Epithelial cell of proximal tubule (primary cell): ENCODE measurements at places on chromosomes 2 and 18. TPM values are rescaled to one million over a fixed set of nuclear protein-coding genes. Genes with fewer than 3 reads are reported as not detected.

- DNase-seq = no peak
Measured at GRCh38 chr2:219299372-219299760, 9.8 kb downstream of the PTPRN start.

DNA sequence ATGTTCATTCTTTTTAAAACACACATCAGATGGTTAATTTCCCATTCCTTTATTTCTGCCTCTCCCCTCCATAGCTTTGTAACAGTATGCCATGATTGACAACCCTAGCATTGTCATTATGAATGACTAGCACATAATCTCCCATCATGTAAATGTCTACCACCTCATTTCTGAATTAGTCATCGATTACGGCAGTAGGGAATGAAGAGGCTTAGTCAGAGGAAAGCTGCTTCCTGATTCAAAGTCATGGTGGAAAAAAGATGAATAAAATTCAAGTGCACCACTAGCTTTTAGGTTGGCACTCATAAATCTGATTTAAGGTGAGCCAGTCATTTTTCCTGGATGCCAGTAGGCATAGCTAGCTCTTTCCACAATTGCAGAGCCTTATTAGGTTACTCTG lies 19.1 kb upstream of the ACMSD start:
- DNase-seq = peak; percentile 54

DNA sequence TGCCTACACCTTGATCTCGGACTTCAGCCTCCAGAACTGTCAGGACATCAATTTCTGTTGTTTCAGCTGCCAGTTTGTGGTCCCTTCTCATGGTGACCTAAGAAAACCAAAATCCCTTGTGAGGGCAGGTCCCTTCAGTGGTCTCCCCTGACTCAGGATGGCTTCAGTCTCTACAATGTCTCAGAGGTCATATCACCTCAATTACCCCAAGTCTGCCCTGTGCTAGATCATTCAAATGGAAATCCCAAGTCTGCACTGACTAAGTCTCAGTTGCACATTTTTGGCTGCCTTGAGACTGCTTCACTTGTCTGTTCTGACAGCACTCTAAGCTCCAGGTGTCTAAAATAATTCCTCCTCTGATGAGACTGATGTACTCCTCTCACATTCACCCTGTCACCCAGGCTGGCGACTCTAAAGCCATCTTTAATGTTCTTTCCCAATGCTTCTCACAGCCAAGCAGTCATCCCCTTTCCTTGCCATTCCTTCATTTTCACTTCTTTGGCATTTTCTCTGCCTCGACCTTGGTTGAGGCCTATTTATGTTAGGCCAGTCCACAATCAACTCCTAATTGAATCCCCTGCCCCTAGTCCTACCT lies 470.8 kb downstream of the DLGAP1 start:
- no peak for DNase-seq

GRCh38 chr2:160679686-160680085 lies 186.1 kb upstream of the RBMS1 start:
- no peak for DNase-seq

DNA sequence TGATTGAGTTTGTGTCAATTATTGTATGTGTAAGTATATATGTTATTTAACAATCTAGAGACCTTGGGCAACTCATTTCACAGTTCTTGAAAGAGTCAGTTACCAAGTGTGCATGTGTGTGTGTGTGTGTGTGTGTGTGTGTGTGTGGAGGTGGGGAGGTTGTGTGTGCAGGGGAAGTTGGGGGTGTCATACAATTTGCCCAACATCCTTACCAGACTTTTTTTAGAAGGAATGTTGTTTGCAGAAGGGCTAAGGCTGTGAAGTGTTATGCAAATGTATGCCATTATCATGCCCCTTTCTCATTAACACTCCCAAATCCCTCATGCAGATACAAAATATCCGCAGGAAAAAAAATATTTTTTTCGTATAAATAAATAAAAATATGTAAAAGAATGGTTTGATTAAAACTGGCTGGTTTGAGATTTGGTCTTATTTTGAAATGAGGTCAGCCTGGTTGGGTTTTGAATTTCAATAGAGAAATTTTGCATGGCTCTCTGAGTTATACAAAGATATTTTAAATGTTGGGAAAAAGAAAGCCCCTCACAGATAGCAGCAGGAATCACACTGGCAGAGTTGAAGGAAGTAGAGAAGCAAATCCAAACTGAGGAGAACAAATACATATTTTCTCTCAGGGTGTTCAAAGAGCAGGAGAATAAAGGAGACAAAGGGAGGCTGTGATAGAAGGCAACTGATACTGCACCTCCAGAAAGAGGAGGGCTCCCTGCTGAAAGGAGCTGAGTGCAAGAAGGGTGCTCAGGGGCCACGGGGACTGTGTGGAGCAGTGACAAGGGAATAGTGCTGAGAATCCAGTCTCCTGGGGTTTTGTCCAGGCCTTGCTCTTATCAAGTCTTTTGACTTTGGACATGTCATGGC lies 1365.5 kb upstream of the CELF4 start:
- DNase-seq = no peak

RAB31 gene
- total RNA-seq = 17.7 and 31.2 TPM in 2 replicates
